Stimulated activated CD8-positive, alpha-beta memory T cell treated with anti-CD3 and anti-CD28 coated beads, Interleukin-7, amount 100 ng/mL, for 24 hours (primary cell): ENCODE measurements at places on chromosomes 6 and 20.

GRCh38 chr6:150897400-150897943 lies 32.0 kb downstream of the MTHFD1L start:
- no peak for DNase-seq

GRCh38 chr20:51583073-51583472 lies 40.6 kb upstream of the NFATC2 start:
- no peak for DNase-seq

DNA sequence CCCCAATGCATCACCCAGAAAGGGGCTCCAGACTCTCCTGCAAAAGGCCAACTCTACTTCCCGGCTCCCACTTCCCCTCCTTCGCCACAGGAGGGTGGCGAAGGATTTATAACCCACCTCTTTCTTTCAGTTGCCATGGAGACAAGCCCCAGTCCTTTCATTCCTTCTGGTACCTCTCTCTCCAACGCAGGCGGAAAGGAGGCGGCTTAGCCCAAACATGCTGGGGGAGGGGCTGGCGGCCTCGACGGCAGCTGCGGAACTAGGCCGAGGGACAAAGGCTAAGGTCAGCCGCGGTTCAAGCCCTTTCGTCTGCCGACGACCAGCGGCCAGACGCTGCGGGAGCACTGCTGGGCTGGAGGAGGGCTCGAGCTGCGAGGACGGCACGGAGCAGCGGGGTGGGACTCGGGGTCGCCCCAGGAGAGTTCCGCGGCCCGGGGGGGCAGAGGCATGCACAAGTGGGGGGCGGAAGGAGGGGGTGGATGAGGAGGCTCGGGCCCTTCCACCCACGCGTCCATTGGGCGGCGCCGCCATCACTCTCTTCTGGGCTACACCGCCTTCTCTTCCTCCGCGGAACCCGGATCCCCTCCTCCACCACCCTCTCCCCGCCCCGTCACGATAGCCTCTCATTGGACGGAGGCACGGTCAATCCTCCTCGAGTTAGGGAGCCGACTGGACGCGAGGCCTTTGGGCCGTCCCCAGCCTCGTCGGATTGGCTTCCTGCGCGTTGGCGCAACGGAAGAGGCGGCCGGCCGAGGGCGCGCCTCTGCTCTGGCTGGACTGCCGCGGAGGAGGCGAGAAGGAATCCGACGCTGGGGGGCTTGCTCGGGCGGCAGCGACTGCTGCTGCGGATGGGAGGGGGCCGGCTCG lies at the start of gene PANK2:
Gene PANK2, plus strand, starts transcription at position 766 of the 867 bp plus-strand sequence.
- DNase-seq = peak; percentile 97

DNA sequence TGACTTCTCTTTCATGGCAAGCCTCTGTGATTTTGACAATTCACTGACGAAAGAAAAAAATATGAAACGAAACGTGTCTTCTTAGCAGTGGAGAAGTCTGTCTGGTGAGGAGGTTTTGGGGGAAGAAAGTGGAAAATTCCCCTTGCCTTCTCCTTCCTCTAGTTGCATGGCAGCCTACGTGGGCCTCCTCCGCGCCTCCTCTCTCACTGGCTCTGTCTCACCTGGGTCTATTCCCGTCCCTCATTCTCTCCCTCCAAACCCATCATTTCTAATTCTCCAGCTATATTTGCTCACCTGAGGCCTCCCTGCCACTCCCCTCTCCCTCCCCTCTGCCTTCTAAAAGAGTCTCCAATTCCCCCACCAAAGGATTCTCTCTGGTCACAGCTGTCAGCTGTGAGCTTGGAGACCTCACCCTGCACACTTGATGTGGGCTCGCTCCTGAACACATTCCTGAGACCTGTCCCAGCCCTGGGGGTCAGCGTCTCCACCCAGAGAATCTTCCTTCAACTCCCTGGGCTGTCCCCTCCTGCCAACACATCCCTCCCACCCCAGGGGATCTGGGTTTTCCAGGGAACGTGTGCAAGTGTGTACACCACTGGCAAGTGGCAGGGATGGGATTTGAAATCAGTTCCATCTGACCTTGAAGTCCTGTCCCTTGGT lies 159.6 kb upstream of the PMEPA1 start:
- DNase-seq = no peak

DNA sequence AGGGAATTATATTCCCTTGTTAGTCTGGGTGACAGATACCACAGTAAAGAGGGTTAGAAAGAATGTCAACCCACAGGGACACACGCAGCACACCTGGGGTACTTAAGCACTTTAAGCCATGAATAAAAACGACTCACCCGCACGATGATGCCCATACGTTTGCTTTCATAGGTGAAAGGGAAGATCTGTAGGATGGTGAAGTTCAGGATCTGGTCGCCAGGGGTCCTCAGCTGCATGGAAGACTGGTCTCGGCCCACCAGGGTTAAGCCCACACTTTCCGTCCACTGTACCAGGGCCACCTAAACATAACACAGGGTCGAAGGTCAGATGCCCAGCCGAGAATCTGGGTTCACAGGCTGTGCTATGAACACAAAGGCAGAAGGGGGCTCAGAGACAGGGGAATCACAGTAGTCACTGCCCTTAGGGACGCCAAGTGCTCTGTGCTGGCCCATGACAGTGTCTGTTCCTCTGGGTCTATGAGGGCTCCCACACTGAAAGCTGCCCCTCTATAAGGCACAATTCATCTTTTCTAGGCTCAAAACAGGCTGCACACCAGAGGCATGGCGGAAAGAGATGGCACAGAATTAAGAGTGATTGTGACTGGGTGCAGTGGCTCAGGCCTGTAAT lies 96.8 kb upstream of the NFATC2 start:
- peak; percentile 63 for DNase-seq
